ENCODE measurements at places on chromosomes 7 and 10.

DNA sequence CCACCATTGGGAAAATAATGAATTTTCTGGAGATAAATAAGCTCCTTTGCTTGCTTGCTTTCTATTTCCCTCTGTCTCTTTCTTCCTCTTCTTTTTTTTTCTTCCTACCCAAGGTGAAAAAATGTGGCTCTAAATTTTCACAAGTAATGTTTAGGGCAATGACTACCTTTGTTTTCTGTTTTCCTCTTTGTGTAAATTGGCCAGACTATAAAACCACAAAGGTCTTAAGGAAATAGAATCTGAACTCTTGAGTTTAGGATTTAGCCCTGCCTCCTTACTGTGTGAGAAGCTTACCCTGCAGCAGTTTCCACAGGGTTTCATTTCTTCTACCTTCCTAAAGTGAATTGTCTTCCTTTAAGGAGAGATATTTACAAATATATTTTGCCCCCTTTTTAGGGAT lies 330.4 kb downstream of the ARL4A start:
- DNase-seq = no peak

DNA sequence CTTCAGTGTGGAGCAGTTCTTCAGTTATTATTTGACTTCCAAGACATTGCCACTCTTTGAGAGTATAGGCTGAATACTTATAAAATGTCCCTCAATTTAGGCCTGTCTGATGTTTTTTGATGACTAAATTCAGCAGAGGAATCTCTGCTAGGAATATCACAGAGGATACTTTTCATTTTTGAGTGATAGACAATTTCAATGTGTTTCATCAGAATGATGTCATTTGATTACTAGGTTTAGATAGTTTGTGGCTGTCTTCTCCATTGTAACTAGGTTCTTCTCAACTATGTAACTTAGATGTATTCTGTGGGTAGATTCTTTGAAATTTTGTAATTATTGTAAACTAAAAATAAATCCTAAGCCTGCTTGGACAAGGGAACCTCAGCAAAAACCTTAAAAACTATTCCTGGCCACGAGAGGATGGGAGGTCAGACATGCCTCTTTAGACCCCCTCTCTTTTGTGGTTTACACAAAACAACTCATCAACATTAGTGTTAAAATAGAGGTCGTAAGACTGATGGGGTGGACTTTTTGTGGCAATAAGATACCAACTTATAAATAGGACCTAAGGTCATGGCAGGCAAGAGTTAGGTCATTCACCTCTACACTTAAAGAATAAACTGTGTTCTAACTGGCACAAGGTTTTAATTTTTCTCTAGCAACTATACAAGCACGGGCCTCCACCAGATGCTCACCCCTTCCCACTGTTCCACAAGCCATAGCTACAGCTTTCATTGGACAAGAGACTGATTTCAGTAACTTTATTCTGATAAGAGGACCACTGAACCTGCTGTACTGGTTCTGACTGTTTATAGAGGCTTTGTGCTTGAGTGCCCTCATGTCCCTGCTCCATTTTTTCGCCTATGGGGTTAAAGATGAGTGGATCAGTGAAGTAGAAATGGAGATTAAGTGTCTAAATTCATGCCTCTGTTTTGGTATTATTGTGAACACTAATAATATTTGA lies 33.7 kb downstream of the CYP2C8 start:
- DNase-seq = no peak

DNA sequence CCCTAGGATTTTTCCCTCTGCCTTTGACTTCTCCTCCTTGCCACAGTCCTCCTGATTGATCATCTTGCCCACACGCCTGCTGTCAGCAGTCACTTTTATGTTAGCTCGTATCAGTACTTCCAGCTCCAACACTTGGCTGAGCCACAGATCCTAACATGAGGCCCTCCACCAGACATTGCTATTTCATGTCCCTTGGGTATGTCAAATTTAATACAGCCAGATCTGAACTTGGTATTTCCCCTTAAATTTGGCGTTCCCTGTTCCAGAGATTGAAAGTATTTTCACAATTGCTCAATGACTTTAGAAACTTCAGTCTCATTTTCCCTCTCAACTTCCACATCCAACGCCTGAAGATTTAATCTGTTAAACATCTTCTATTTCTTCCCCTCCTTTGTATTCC lies 140.4 kb downstream of the RNLS start:
- DNase-seq = no peak

GRCh38 chr10:113335592-113335991 lies 217.3 kb upstream of the HABP2 start:
- no peak for DNase-seq

DNA sequence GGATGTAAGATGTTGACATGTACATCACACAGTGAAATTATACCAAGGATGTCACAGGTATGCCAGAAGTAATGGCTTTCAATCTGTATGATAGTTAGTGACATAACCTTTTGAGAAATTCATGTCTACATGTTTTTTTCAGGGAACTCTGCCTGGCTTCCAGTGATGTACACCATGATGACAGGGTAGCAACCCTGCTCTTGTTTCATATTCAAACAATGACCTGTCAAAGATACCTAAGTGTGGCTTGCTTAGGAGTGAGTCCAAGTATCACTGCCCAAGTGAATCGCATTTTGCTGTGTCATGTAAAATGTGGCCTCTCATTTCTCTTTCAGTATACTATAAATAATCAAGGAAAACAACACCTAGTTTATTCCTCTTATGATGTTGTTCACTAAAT lies 205.8 kb upstream of the DKK1 start:
- no peak for DNase-seq

GRCh38 chr10:131431978-131432690 lies 120.6 kb upstream of the TCERG1L start:
- no peak for DNase-seq

- no peak for DNase-seq
These were observed 8.5 kb downstream of the GPER1 start for GRCh38 chr7:1096156-1097119.

- peak; percentile 38 for DNase-seq
These were observed 613.9 kb upstream of the IGFBP3 start for GRCh38 chr7:46534664-46535588.

- DNase-seq = no peak
These were observed 6.1 kb downstream of the CHST3 start for GRCh38 chr10:71970331-71970730.

GRCh38 chr10:118767297-118768040 lies 12.7 kb upstream of the CACUL1 start:
- no peak for DNase-seq

- peak; percentile 25 for DNase-seq
These were observed 1.9 kb upstream of the PAX4 start for GRCh38 chr7:127619681-127620405.

- DNase-seq = no peak
These were observed 91.4 kb upstream of the NPVF start for GRCh38 chr7:25319707-25320106.

GRCh38 chr10:124200011-124200410 lies 106.6 kb upstream of the CHST15 start:
- no peak for DNase-seq

- DNase-seq = no peak
These were observed 539.7 kb downstream of the ANKRD7 start for GRCh38 chr7:118764221-118764620.

- DNase-seq = no peak
These were observed 70.0 kb upstream of the SFMBT2 start for GRCh38 chr10:7480742-7481367.

GRCh38 chr10:4004990-4005389 lies 220.0 kb upstream of the KLF6 start:
- no peak for DNase-seq

- DNase-seq = no peak
These were observed 272.2 kb downstream of the SNX13 start for GRCh38 chr7:17668122-17668521.

GRCh38 chr10:47257396-47258120 lies 42.4 kb upstream of the GDF10 start:
- DNase-seq = no peak

- DNase-seq = peak; percentile 45
These were observed 41.9 kb upstream of the PSMG3 start for GRCh38 chr7:1611708-1612241.

DNA sequence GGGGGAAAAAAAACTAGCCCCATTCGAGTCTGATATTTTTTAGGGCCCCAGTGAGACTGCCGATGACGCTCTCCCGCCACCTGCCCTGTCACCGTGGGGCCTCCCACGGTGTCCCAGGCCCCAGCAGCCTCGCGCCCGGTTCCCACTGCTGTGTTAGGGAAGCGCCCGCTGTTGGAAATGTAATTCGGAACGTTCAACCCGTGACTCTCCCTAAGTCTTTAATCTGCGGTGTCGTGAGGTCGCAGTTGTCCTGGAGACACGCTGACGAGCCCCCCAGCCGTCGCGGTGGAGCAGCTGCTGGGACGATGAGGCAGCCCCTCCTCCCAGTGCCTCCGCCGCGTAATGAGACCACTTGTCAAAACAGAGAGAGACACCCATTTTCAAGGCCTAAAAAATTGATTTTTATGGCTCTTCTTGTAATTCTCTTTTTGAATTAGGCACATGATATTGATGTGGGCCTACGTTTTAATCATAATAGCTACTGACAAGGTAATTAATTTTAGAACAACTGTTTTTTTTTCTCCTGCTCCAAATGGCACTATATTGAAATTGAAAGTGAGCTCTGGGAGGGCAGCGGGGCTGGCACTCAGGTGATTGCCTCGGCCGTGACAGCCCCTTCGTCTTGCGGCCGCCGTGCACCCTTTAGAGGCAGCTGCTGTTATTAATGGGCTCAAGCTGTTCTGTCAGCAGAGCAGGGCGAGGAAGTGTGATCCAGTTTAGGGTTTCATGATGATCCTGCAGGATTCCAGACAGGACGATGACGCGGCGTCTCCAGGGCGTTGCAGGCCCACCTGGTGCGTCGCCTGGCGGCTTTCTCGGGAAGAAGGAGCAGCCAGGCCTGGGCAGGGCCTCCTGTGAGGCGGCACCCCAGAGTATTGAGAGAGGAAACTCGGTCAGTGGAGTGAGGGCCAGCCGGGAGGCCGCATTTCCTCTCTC lies 63.3 kb downstream of the NKX6-2 start:
- no peak for DNase-seq

DNA sequence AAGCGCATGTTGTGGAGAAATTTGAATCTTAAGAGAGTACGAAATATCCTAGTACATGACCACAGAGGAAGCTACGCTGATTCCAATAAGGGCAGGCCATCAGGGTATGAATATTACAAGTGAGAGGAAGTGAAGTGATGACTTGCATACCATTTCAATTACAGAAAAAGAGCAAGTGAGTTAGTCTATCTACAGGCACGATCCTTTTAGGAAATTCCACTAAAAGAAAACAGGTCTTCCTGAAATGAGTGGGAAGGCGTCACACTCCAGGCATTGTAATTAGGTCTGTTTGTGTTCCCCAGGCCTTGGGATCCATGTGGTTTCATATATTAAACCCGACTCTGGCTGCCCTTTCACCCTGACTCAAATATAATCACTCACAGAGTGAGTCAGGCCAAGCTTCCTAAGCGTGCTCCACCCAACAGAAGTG lies 152.5 kb downstream of the SEMA3A start:
- no peak for DNase-seq

GRCh38 chr7:94643771-94644545 lies 12.0 kb downstream of the SGCE start:
- no peak for DNase-seq

- peak; percentile 87 for DNase-seq
These were observed 1.2 kb downstream of the AGAP3 start for GRCh38 chr7:151087245-151088018.

DNA sequence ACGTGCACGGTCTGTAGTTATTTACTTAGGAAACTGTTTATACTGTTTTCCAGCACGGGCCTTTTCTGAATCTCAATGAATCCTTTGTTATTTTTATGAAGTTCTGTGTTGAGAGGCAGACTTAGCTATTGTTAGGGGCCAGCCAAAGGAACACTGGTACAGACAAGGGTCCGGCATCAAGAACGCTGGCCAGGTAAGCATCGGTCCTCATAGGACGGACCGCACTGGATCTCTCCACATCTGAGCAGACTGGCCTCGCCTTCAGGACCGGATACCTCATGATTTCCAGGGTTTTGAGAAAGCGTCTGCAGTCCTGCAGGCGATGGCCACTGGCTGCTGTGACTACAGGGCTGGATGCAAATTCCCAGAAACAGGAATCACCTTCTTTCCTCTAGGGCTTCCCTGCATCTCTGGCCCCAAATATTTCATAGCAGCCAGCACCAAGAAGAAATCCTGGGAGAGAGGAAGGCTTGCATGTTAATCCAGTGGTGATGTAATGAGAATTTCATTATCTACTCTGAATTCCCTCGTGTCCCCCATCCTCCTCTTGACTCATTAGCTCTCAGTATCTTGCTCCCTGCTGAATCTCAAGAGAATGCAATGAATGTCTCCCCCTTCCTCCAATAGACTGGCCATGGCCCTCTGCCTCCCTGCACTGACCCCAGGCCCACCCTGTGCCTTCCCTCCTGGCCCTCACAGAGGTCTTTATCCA lies 325.4 kb upstream of the NPVF start:
- no peak for DNase-seq

GRCh38 chr10:5833814-5834213 lies 20.6 kb upstream of the GDI2 start:
- DNase-seq = no peak

DNA sequence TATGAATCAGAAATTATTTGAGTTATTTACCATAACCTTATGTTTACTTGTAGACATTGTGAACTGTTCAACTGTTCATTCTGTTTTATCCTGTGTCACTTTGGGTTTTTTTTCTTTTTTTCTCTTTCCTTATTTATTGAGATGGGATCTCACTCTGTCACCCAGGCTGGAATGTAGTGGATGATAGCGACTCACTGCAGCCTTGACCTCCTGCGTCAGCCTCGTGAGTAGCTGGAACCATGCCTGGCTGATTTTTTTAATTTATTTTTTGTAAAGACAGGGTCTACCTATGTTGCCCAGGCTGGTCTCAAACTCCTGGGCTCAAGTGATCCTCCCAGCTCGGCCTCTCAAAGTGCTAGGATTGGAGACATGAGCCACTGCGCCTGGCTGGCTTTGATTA lies 97.1 kb downstream of the CSTF2T start:
- no peak for DNase-seq

DNA sequence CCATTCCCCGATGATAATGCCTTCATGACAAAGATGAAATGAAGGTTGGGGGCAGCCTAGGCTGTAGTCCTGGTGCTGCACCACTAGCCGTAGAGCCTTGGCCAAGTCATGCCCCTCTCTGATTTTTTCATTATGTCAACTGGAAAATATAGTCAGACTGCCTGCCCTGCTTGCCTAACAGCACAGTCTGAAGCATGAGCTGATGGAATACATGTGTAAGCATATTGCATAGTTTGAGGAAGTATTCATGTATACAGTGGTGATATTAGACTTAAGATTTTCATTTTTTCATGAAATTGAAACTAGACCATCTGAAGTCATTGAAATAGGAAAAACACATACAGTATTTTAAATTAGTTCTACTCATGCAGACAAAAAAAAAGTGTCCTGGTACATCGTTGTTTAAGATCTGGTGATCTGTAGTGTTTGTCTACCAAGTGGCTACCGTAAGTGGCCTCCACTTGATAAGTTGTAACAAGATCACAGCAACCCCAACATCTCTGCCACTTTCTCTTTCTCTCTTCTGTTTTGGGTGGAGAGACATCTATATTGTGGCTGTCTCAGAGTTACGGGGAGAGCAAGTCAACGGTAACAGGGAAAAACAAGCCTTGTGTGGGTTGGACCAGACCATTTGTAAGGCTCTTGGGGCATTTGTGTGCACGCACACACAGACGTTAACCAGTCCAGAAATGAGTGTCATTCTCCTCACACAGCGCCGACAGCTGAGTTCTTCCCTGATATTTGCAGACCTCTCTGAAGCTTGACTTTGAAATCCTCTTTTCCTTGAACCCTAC lies 716.6 kb upstream of the GALNT17 start:
- DNase-seq = no peak

GRCh38 chr10:72462261-72462660 lies 107.5 kb upstream of the DNAJB12 start:
- DNase-seq = no peak

GRCh38 chr7:140640060-140640637 lies 464 bp downstream of the DENND2A start:
- DNase-seq = no peak

- DNase-seq = peak; percentile 17
These were observed 6.8 kb downstream of the FFAR4 start for GRCh38 chr10:93573051-93573909.
